Activated T-helper 17 cell treated with anti-CD3 and anti-CD28 coated beads, Interleukin-2, amount 50 U/mL, for 72 hours (primary cell): ENCODE measurements at places on chromosomes 4 and X.

GRCh38 chr4:90349636-90350035 is 222.4 kb downstream of the CCSER1 start:
- ATAC-seq: peak; percentile 29

DNA sequence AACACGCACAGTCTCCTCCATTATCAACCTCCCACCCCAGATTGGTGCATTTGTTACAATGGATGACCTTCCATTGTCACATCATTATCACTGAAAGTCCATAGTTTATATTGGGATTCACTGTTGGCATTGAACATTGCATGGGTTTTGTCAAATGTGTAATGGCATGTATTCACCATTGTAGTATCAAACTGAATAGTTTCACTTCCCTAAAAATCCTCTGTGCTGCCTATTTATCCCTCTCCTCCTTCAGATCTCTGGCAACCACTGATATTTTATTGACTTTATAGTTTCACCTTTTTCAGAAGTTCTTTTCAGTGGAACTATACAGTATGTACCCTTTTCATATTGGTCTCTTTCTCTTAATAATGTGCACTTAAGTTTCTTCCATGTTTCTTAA is 1565.4 kb downstream of the PCDH18 start:
- ATAC-seq: no peak

DNA sequence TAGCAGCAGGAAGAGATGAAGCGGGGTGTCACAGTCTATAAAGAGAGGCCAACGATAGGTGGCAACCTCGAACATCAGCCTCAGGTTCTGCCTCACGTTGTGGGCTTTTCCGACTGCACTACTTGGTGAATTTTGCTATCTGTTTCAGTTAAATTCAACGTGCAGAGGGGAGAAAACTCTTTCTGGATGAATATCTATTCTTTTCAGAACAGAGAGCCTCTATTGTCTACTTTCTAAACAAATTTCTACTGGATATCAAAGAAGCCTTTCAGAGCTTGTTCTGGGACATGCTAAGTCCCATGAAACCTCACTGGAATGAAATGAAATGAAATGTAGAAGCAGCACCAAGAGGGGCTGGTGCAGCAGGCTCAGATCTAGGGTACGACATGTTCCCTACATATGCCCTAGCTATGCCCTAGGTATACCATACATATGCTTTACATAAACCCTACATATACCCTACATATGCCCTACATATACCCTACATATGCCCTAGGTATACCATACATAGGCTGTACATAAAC is 116.5 kb upstream of the TRIM2 start:
- no peak for ATAC-seq

GRCh38 chr4:77037736-77038135 is 38.1 kb downstream of the CCNI start:
- ATAC-seq: no peak

- ATAC-seq: peak; percentile 66
These were observed 2.0 kb upstream of the ATRX start for GRCh38 chrX:77788050-77788449.

DNA sequence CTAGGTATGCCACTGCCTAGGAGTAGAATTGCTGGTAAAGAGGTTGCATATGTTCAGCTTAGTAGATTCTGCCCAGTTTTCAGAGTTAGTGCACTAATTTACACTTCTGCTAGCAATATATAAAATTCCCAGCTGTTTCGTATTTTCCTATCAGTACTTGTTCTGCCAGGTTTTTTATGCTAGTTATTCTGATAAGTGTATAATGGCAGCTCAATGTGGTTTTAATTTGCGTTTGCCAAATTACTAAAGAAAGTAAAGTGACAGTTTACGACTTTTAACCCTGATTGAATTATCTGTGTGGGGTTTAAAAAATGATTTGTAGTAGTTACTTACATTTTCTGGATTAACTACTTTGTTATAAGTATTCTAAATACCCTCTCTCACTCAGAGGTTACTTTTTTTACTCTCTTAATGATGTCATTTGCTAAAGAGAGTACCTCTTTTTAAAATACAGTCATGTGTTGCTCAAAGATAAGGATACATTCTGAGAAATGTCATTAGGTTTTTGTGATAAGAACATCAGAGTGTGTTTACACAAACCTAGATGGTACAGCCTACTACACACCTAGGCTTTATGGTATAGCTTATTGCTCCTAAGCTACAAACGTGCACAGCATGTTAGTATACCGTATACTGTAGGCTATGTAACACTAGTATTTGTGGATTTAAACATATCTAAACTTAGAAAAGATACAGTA is 363.2 kb downstream of the IL15 start:
- no peak for ATAC-seq

DNA sequence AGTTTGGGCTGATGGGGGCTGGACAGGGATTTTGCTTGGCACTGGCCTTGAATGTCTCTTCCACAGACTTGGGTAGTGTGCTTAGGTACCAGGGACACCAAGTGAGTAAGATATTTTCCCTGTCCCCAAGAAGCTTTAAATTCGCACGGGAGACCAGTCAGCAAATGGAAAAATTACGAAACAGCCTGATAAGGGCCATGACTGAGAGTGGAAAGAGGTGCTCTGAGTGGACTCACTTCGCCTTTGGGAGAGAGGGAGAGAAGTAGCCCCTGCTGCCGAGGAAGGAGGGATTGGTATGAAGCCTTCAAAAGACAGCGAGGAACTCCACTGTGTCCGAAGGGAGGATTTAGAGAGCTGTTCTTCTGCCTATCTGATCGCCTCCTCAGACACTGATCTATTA is 2.6 kb downstream of the LSM6 start:
- ATAC-seq: no peak

GRCh38 chr4:160143574-160143973 is 1040.7 kb downstream of the RAPGEF2 start:
- ATAC-seq: no peak

GRCh38 chr4:2093265-2093664 is 34.1 kb downstream of the NAT8L start:
- no peak for ATAC-seq

GRCh38 chr4:185502386-185502785 is 30.9 kb upstream of the CCDC110 start:
- no peak for ATAC-seq

DNA sequence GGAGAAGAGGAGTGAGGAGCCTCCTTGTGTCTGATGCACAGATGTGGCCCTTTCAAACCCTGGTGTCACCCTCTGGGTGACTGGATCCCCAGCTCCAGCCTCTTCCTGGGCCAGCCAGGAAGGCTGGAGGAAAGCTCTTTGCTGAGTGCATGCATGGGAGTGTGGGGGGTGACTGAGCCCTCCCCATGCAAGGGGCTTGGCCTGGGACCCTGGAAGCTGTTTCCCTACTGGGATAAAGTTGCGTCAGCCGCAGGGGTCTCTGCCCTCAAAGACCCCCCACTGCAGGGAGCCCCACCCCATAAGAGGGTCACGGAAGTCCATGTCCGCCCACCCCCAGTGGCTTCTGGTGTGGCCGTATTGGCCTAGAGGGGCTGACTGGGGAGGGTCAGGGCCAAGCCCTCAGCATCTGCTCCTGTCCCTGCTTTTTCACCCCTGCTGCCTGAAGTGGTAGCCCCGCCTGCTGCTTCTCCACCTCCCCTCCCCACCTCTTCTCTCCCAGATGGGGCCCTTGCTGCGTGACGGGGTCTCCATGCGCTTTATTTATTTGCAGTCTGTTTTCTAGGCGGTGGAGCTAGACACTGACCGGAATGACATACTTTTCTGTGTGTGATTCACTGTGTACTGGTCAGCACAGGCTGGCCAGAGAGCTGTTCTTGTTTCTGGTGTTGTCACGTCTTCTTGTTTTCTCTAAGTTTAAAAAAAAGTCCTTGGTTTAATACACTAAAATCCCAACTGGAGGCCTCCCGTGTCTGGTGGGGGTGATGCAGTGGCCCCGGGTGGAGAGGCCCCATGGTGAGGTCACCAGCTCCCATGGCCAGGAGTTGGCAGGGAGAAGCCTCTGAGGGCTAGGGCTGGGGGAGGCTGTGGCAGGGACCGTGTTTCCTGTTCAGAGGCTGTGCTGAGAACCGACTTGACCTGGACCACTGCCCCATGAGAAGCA is 3.6 kb downstream of the SMIM10L2A start:
- no peak for ATAC-seq

- ATAC-seq: no peak
These were observed 70.5 kb downstream of the SLC9A6 start for GRCh38 chrX:136055651-136056221.

GRCh38 chrX:120036704-120037103 is 40.8 kb downstream of the RHOXF2B start:
- ATAC-seq: no peak

DNA sequence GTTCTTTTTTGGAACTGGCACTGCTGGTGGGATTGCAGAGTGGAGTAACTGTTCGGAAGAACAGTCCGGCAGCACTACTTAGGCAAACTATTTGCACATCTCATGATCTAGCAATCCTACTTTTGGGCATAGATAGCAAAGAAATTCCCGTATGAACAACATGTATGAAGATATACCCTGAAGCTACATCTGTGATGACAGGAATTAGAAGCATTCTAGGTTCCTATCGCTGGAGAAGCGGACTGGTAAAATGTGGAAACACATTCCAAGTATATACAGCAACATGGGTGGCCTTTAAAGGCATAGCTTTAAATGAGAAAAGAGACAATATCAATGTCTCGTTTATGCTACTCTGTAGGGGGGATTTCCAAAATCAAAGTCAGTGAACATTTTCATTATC is 3.1 kb downstream of the DCAF16 start:
- no peak for ATAC-seq

DNA sequence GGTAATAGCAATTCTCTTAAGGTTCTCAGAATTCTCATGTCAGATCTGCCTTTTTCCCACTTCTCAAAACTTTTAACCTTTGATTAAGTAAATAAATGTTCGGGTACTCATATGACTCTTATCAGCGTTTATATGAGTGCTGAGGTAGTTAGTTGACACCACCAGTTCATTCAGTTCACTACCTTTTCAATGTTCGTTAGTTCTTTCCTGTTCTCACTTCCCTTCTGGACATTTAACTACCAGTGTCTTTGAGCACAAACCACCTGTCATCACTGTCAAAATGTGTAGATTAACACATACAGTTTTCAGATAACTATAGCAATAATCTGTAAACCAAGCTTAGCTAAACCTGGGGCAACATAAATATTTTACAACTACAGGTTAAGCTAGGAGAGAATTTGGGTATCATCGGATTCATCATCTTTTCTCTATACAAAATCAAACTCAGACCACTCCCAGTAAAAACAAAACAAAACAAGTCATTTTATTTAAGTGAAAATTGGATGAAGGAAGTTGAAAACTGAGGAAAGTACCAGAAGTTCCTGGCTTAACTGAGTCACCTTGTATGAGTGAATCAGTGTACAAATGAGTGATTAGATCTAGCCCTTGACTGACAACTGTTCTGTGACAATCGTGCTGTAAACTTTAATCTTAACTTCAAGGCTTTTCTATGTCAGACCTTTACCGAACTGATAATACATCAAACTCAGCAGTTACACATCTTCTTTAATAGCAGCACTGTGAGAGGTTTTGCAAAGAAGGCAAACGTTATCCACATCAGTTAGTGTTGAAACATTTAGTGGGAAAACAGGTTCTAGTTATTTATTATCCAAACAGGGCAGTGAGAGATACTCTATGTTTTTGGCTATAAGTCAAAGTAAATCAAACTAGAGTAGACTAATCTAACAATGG is 41.9 kb downstream of the ARHGEF38 start:
- peak; percentile 91 for ATAC-seq

- ATAC-seq: no peak
These were observed 58.6 kb upstream of the P2RY10 start for GRCh38 chrX:78886550-78886949.

GRCh38 chrX:70172221-70172620 is 5.1 kb upstream of the DGAT2L6 start:
- no peak for ATAC-seq

GRCh38 chr4:74157154-74157553 is 764 bp upstream of the MTHFD2L start:
- ATAC-seq: no peak

GRCh38 chr4:25069014-25069413 is 38.3 kb upstream of the LGI2 start:
- ATAC-seq: no peak

DNA sequence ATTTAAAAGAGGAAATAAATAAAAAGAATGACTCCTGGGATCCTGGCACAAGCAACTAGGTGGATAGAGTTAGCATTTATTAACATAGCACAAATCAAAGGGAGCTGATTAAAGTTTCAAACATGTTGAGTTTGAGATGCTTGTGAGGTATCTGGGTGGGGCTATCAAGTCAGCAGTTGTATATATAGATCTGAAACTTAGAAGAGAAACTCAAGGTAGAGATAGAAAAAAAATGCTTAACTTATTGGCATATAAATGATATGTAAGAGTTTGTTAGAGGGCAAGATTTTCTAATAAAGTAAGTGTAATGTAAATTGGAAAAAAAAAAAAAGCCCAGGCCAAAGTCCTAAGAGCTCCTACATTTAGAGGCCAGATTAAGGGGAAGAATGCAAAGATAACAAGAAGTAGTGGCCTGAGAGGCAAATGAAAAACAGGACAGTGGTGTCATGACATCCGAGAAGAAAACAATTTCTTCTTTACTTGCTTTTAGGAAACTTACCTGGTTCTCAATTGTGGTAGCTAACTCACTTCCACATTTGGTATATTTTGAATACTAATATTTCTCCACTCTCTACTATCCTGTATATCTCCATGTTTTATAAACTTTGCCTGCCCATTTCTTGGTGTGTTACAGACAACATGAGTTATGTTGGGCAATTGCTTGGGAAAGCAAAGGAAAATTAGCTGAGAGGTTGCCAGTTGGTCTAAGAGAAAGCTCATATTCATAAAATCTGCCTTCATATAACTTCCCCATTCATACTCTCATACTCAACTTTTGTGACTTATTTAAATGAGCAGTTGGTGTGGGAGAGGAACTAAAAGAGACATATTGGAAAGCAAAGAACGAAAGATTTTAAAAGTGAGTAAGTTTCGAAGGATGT is 169.2 kb downstream of the PARM1 start:
- ATAC-seq: no peak

DNA sequence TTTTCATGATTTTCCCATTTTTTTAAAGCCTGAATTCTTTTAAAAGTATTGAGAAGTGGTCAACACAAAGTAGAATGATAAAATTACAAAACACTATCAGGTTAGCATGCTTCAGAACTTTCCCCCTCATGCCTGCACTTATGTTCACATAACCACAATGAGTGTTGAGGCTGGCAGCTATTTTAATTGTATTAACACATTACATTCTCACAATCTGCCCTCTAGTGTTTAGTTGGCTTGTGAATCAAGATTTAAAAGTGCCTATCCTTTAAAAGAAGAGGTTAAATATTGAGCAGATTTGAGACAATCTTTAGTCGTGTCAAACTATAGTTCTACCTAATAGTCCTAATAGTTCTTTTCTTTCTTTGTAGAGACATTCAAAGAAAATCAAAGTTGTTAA is 93.6 kb upstream of the NAP1L5 start:
- ATAC-seq: no peak
